ENCODE measurements at places on chromosomes 7 and 10. TPM values are rescaled to one million over a fixed set of nuclear protein-coding genes. Genes with fewer than 3 reads are reported as not detected.

Gene MAGI2
- total RNA-seq, result 0.44 TPM

Gene ST8SIA6
- total RNA-seq, result 0.87 TPM

DNA sequence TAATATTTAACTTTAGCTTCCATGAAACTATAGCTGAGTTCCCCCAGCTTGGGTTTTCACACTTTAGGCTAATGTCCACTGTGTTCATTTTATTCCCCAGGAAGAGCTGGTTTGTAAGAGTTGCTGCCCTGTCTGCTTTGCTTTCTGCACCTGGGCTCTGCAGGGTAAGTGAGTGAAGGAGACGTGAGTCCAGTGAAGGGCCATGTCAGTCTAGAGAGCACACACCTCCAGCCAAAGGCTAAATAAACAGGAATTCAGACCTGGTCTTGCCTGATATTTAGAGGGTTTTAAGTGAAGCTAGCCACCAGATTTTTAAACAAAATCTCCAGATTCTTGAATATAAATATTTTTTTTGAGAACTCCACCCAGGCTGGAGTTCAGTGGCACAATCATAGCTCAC, 24.5 kb upstream of the FZD1 start:
- DNase-seq, result no peak

DNA sequence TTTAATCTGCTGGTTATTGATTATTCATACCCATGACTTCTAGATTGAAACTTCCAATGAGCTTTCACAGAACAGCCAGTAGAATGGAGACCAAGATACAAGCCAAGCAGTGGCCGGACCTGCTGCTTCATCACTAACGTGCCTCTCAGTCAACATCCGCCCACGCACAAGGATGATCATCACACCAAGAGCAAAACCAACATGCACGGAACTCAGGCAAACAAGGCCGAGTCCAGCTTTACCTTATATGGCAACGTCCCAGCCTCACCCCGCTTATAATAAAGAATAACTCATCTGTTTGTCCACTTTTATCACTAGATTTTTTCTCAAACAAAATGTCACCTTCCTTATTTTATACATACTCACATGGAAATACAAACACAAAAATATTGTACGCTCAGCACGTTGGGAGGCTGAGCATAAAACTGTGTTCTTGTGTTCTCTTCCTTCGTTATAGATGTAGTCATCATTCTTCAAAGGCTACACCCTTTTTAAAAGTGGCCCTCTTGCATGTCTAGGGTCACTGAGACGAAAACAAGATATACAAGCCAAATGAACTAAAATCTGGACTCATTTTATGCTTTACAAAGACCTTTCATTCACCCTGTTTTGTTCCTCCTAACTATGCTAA, 122.7 kb downstream of the SFMBT2 start:
- no peak for DNase-seq

GRCh38 chr7:130337410-130337971, 7.1 kb upstream of the CPA5 start:
- no peak for DNase-seq

DNA sequence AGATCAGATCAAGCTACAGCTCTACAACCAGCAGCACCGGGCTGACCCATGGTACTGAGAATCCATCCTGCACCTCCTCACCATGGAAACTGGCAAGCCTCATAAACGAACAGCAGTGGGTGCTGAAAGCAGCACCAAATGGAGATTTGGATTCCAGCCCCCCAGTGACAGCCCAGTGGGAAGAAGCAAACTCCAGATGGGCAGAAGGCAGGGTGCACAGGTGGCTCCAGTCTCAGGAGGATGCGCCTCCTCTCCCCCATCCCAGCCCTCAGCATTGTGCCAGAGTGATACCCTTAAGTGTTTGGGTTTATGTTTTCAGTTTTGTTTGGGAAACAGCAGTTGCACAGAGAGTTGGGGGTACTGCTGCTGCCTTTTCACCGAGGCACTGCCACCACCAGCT, 20.6 kb upstream of the SMO start:
- DNase-seq, result no peak

DNA sequence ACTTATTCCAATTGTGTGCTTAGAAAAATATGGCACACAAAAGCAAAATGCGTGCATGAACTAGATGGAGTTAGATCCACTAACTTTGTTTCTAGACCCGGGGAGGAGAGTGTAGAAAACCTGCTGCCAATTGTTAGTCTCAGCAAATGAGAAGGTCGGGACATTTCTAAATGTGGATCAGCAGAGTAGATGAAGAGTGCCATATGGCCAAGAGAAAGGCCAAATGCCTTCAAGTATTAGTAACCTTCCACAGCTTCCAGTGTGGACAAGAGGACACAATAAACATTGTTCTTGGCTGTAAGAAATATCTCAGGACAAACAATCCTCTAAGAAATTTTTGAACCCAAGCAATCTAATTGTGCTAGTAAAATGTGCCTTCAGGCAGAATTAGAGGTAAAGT, 690.3 kb downstream of the REEP3 start:
- no peak for DNase-seq

- DNase-seq, result no peak
Observed at GRCh38 chr10:95791425-95791979, 35.5 kb downstream of the ENTPD1 start.

Gene MGAM2
- not detected for total RNA-seq

Gene SVIL
- 62.3 TPM for total RNA-seq

Data from lung microvascular endothelial cell (primary cell).